Posterior cingulate gyrus (tissue), 11 donors: ENCODE measurements at places on chromosomes 1 and 21.

- DNase-seq = no peak
Observed at GRCh38 chr1:148293651-148294050, 141.6 kb upstream of the NBPF11 start.

GRCh38 chr21:32256251-32256650 lies 22.6 kb downstream of the MIS18A start:
- no peak for DNase-seq

DNA sequence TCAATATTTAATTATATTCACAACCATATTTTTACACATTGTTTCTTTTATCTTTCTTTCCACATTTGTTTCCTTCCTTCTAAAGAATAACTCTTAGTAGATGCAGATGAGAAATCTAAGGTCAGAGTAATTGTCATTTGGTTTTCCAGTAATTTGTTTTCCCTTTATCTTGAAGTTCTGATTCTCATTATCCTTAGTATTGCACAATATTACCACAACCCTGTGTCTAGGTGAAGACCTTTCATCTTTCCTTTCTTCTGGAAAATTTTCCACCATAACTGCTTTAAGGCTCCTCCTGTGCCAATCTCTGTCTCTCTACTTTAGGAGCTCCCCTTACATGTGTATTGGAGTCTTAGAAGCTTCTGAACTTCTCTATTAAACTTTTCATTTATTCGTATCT lies 209.0 kb downstream of the DPYD start:
- DNase-seq = no peak

DNA sequence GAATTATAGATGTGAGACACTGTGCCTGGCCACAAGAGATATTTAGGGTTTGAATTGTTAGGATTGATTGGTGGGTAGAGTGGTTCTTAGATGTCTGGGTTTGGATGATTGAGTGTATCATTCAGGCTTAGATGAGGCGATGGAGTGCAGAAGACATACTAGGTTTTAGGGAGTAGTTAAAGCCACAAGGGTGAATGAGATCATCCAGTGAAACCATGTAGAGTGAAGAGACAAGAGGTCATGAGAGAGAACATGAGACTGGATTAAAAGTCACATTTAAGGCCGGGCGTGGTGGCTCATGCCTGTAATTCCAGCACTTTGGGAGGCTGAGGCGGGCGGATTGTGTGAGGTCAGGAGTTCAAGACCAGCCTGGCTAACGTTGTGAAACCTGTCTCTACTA lies 37.2 kb downstream of the ZFYVE9 start:
- no peak for DNase-seq

GRCh38 chr1:43021547-43022474 lies 63.1 kb upstream of the SLC2A1 start:
- no peak for DNase-seq
